ENCODE measurements at places on chromosomes 6 and 20.

GRCh38 chr6:42229506-42230119 is 12.0 kb upstream of the MRPS10 start:
- no peak for DNase-seq

DNA sequence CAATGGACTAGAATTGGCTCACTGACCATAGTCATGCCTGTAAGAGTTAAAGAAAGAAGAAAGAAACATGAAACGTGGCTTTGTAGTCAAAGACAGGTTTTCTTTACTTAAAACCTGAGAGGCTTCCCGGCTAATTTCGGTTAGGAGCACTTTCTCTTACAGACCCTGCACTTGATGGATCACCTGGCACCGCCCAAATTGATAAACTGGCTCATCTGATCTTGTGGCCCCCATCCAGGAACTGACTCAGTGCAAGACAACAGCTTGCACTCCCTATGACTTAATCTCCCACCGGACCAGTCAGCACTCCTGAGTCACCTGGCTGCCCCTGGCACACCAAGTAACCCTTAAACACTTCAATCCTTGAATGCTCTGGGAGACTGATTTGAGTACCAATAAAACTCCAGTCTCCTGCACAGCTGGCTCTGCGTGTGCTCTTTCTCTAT is 12.3 kb downstream of the TMEM14B start:
- peak; percentile 96 for DNase-seq

DNA sequence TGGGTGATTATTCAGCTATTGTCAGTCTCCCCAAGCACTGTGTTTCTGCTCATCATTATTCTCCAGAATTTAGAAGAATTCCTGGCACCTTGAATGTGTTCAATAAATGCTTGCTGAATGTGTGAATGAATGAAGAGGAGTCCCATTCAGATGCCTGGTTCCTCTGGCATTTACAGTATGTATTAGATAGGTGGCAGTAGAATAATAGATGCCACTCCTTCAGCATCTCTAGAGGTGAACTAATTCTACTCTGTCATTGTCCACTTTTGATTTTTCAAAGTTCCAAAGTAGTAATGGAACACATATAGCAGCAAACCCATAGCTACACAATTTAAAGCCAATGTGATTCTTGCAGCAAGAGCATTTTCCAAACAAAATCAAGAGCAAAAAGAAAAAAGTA is 118.9 kb upstream of the CEP162 start:
- no peak for DNase-seq

- peak; percentile 73 for DNase-seq
Observed at GRCh38 chr20:58102261-58102660, 126.2 kb downstream of the ANKRD60 start.

DNA sequence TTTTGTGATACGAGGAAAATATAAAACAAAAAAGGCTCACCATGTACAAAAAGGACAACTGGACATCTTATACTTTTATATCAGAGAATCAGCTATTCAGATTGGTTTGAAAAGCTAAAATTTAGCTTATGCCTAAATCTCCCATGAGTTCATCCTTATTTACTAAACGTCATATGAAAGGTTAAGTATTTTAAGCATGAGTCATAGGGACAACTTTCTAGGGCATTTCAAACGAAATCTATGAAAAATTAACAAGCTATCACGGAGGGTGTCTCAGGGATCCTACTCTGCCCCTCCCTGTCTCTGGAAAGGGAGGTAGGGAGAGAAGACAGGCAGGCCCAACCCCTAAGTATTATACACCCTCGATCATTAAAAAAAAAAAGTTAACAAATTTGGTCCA is 124.1 kb upstream of the LOC128125822 start:
- no peak for DNase-seq

GRCh38 chr6:4336084-4336483 is 200.7 kb upstream of the ECI2 start:
- DNase-seq: no peak

DNA sequence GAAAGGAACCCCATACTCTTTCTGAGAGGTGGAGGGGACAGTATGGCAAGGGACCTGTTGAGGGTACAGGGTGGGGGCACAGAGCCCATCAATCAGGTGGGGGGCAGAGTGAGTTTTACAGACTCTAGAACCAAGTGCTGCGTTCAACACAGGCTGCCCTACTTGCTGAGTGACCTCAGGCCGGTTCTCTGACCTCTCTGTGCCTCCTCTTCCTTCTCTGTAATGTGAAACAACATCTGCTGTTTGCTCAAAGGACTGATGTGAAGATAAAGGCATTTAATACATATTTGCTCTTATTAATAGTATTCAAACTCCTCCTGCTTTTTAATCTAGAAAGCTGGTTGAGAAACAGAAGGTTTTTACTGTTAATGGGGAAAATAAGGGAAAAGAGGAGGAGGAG is 25.9 kb upstream of the APMAP start:
- peak; percentile 12 for DNase-seq

GRCh38 chr20:21453690-21454089 is 56.4 kb upstream of the NKX2-4 start:
- no peak for DNase-seq

DNA sequence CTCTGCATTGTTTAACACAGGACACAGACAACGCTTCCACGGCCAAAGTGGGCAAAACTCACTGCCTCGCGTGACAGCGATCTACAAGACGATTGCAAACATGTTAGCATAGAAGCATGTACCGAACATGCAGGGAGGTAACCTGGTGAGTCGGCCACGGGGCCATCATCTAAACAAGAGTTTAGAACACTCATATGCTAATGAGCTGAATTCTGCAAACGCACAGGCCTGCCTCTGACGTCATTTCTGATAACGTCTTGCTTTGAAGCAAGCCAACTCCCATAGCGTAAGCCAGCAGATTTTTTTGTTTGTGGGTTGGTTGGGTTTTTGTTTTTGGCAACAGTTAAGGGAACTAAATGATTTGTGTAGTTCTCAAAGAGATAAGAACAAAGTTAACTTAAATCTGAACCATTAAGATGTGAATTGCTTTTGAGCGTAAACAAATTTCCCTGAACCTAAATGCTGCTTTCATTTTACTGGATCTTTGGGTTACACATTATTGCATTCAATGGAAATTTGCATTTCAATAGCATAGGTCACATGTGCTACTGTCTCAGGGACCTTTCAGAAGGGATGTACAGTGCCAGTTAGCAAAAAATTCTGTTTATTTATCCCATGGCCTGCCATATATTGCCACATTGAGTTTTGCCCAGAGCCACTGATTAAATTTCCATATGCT is 184.5 kb upstream of the PDE10A start:
- DNase-seq: no peak

- no peak for DNase-seq
Observed at GRCh38 chr6:113209315-113209714, 647.8 kb upstream of the MARCKS start.

All from RWPE2 (cell line).